ENCODE measurements at places on chromosomes 1 and 21.

DNA sequence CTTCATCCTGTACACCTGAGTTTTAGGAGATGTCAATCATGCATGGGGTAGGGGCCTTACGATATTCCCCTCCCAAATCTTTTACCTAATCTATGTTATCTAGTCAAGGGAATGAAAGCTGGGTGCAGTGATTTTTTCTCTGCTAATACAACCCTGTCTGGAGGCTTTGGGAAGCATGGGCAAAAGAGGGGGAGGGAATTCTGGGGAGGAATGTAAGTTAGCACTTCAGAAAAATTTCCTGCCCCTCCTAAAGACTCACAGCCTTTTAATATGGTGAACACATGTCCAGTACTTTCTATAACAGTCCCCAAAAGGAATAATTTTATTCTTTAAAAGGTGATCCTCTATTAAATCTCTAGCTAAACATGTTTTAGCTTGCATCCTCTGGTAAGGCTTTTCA lies 25.6 kb upstream of the PRELP start:
- no peak for DNase-seq

- DNase-seq, result peak; percentile 92
Observed at GRCh38 chr1:36321119-36321951, 2.1 kb downstream of the EVA1B start.

GRCh38 chr21:45524756-45525152 lies 17.5 kb downstream of the SLC19A1 start:
- DNase-seq, result peak; percentile 46

DNA sequence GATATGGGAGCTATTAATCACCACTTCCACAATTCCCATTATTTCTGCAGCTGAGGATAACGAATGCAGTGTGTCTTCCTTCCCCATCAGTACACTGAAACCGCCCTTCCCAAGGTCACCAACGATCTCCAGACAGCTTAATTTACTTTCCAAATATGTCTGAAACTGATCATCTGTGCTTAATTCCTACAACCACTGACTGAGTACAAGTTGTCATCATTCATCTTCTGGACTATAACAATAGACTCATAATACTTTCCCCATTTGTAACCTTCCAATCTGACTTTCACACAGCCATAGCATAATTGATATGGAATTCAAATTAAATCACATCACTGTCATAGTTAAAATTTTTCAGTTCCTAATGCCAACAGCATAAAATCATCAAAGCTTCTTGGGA lies 17.4 kb downstream of the DNM3 start:
- DNase-seq, result no peak

Measured in suprapubic skin (tissue), 4 donors.